ENCODE measurements at places on chromosomes 4 and X. TPM values are rescaled to one million over a fixed set of nuclear protein-coding genes. Genes with fewer than 3 reads are reported as not detected.

DNA sequence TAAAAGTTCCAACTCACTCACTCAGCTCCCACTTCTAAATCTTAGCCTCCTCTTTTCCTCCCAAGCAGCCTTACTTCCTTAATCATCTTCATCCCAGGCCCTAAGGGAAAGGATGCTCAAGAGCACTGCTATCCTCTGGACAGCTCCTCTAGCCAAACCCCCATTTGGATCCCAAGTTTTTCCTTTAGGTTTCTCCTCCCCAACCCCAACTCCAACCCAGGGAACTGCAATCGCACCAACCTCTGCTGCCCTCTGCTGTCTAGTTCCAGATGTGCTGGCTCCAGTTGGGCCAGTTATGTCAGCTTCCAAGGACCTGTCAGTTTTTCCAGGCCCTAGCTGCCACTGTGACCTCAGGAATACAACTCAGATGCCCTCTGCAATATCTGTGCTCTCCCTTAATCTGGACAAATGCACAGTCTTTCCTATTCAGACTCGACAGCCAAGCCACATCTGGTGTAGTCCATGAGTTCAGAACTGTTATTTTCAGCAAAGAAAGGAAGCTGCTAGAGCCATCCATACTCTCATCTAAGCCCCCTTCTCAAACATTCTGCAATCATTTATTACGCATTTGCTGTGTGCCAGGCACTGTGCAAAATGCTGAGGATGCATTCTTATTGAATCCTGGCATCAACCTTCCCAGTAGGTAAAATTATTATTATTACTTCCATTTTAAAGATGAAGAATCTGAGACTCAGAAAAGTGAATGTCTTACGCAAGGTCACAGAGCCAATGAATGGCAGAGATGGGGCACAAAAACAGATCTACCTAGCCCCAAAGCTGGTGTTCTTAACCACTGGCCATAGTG is 12.3 kb upstream of the XPNPEP2 start:
- DNase-seq = peak; percentile 65

The ZFP92 gene
- 0.64 TPM for total RNA-seq

The KCND1 gene
- 1.2 TPM for total RNA-seq

- no peak for DNase-seq
These were observed 3.6 kb downstream of the ARHGAP24 start for GRCh38 chr4:85478576-85478975.

GRCh38 chrX:50115973-50116372 is 84.8 kb downstream of the AKAP4 start:
- no peak for DNase-seq

The LDB2 gene
- 28.3 TPM for total RNA-seq

- no peak for DNase-seq
These were observed at the start of gene MAGEE2 for GRCh38 chrX:75784680-75785491. Gene MAGEE2, minus strand, starts transcription at chrX:75785254. Its CDS starts 203 bp downstream, at chrX:75785051.

The TRPC5OS gene
- total RNA-seq = not detected

- no peak for DNase-seq
These were observed 733 bp downstream of the CCNA2 start for GRCh38 chr4:121822796-121823504.

The MTMR8 gene
- total RNA-seq = not detected

All from heart left ventricle (tissue), 16 donors.